CD4-positive, alpha-beta memory T cell (primary cell): ENCODE measurements at places on chromosomes 3 and 15.

GRCh38 chr3:41148478-41148877 is 50.8 kb upstream of the CTNNB1 start:
- H3K4me3 ChIP-seq, result no peak overlapping the region
- H3K27ac ChIP-seq, result no peak overlapping the region
- H3K27me3 ChIP-seq, result no peaks in the 10 kb centered on the region

- H3K27ac ChIP-seq, result no peak overlapping the region
- no peak for DNase-seq
- H3K4me1 ChIP-seq, result no peaks in the 10 kb centered on the region
- H3K36me3 ChIP-seq, result no peaks in the 10 kb centered on the region
- H3K4me3 ChIP-seq, result no peak overlapping the region
Observed at GRCh38 chr3:113409676-113410075, 31.6 kb downstream of the CFAP44 start.

DNA sequence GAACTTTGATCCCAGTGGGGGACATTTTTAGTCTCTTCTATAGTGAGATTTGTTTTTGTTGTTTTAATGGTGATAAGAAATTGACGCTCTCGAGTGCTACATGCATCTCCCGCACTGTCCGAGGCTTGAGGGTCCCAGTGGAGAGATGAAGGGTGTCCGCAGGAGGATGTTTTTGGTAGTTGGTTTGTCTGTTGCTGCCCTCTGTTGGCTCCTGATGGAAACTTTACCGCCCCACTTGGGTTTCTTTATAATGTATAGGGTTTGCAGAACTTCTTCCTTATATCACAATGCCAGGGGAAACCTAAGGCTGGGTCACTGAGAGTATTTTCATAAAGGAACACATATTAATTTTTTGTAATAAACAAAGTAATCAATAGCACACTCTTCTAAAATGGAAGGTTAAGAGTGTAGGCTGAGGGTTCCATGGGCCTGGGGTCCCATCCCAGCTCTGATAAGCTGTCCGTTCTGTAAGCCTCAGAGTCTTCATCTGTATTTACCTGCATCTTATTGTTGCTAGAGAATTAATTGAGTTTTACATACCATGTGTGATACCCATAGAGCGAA is 185.3 kb upstream of the FEZF2 start:
- H3K27ac ChIP-seq, result no peak overlapping the region
- no peak overlapping the region for H3K4me3 ChIP-seq
- H3K27me3 ChIP-seq, result no peaks in the 10 kb centered on the region
- DNase-seq, result no peak

GRCh38 chr3:7875925-7876324 is 625.7 kb upstream of the LMCD1 start:
- H3K36me3 ChIP-seq, result no peaks in the 10 kb centered on the region
- no peak overlapping the region for H3K27ac ChIP-seq
- DNase-seq, result no peak
- no peaks in the 10 kb centered on the region for H3K27me3 ChIP-seq

DNA sequence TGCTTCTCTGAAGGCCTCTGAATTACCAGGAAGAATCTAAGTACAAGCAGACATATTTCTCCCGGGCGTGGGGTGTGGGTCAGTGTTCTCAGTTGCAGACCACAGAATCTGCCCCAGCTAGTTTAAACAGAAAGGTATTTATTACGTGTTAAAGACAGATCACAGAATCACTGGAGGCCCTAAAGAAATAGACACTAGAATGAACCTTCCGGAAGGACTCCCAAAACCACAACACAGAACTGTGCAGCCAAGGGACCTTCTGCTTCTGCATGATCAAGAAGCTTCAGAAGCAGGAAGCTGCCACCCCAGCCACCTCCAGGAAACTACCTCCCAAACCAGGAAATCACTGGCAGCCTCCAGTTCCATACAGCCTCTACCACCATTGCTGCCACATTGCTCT is 32.7 kb upstream of the ZFAND6 start:
- no peaks in the 10 kb centered on the region for H3K36me3 ChIP-seq
- H3K27me3 ChIP-seq, result no peaks in the 10 kb centered on the region
- H3K4me3 ChIP-seq, result no peak overlapping the region
- no peak overlapping the region for H3K27ac ChIP-seq
- H3K4me1 ChIP-seq, result peaks cover 15% of the 10 kb centered on the region

DNA sequence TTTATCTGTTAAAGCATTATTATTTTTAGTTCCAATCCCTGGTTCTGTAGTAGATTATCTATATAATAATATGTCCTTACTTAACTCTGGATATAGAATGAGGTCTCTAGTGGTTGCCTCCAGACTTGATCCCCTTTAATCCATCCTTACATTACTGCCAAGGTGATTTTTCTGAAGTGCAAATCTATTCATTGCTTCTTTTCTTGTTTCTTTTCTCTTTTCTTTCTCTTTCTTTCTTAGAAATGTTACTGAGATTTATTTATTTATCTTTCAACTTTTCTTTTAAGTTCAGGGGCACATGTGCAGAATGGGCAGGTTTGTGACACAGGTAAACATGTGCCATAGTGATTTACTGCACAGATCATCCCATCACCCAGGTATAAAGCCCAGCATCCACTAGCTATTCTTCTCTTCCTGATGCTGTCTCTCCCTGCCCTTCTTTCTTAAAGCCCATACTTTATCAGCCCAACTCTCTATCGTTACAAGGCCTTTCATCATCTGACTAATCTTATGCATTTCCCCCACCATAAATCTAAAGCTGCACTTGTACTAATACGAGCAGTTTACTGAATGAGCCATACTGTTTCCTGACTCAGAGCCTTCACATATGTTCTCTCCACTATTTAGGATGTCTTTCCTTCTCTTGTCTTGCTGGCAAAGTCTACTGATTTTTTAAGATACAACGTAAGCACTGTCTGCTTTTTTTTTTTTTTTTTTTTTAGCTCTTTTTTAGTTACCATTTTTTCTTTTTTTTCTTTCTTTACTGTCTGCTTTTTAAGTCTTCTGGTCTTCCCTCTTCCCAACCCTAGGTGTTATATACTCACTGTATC is 4.6 kb downstream of the GLCE start:
- H3K27ac ChIP-seq, result no peak overlapping the region
- peaks cover 8% of the 10 kb centered on the region for H3K4me1 ChIP-seq
- H3K36me3 ChIP-seq, result no peaks in the 10 kb centered on the region

DNA sequence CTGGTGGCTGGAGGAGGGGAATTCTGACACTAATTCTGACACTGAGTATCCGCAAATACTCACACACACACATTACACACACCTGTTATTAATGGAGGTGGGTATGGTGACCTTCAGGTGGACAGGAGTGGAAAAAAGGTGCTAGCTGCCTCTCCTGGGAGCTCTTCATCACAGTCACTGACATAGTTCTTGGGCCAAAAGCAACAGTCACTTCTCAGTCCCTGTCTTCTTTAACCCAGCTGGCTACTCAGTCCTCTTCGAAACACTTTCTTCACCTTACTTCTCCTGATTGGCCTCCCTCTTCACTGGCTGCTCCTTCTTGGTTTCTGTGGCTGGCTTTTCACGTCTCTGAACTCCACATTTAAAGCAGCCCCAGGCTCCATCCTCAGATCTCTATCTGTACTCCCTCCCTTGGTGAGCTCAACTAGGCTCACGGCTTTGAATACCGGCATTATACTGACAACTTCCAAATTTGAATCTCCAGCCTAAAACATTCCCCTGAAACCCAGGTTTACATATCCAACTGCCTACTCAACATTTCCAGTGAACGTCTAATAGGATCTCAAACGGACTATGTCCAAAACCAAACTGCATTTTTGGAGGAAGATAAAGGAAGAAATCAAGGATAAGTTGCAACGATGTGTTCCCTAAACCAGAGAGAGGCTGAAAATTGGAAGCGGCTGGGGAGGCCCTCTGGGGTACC is 53.2 kb upstream of the HEG1 start:
- H3K36me3 ChIP-seq, result no peaks in the 10 kb centered on the region
- H3K27me3 ChIP-seq, result no peaks in the 10 kb centered on the region
- DNase-seq, result no peak
- no peaks in the 10 kb centered on the region for H3K4me1 ChIP-seq

DNA sequence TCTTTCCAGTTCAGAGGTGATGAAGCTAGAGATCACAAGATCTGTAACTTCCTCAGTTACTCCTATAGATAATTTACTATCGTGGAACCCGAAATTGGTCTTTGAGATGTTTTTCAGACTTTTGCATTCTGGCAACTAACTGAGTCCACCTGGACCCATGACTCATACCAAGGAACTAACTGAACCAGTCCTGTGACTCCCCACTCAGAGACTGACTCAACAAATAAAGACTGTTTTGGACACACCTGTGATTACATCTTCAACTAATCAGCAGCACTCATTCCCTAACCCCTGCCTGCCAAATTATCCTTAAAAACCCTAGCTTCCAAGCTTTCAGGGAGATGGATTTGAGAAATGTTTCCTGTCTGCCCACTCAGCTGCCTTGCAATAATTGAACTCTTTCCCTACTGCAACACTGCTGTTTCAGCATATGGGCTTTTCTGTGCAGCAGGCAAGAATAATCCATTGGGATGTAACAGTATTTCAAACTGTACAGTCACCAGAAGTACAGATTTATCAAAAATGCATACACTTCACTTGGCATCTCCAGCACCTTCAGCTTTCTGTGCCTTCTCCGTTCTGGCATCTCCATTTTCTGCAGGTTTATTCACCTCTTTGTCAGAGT is 57.7 kb downstream of the GATM start:
- no peaks in the 10 kb centered on the region for H3K4me1 ChIP-seq
- no peaks in the 10 kb centered on the region for H3K27me3 ChIP-seq

DNA sequence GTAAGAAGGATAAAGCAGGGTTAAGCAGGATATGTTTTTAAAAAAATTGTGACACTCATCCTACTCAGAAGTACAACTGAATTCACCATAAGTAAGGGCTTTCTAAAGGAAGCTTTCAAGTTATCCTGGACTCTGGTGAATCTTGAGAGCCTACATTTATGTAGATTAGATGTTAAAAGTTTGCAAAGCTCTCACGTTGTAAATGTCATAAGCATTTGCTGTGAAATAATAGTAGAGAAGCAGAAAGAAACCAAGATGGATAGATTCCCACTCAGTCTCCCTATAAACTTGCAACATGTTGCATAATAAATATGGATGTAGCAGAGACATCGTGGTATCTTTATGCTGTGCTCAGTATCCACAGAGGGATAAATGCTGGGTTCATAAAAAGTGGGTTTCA is 77.0 kb downstream of the LRRC3B start:
- H3K27me3 ChIP-seq, result no peaks in the 10 kb centered on the region
- no peak overlapping the region for H3K27ac ChIP-seq
- DNase-seq, result no peak
- no peaks in the 10 kb centered on the region for H3K4me1 ChIP-seq

DNA sequence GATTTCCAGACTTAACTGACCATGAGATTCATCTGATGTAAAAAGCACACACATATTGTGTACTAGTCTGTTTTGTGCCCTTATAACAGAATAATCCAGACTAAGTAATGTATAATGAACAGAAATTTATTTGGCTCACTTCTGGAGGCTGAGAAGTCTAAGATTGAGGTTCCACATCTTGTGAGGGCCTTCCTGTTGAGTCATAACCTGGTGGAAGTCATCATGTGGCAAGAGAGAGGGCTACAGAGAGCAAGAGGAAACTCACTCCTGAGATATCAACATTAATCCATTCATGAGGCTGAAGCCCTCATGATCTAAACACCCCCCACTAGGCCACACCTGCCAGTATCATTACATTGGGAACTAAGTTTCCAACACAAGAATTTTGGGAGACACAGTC is 977.6 kb downstream of the MCTP2 start:
- no peak for DNase-seq
- H3K4me1 ChIP-seq, result no peaks in the 10 kb centered on the region
- H3K27ac ChIP-seq, result no peak overlapping the region

GRCh38 chr3:150936693-150937092 is 31.5 kb upstream of the MINDY4B start:
- no peak for DNase-seq
- H3K36me3 ChIP-seq, result no peaks in the 10 kb centered on the region
- no peaks in the 10 kb centered on the region for H3K27me3 ChIP-seq
- H3K4me3 ChIP-seq, result no peak overlapping the region

DNA sequence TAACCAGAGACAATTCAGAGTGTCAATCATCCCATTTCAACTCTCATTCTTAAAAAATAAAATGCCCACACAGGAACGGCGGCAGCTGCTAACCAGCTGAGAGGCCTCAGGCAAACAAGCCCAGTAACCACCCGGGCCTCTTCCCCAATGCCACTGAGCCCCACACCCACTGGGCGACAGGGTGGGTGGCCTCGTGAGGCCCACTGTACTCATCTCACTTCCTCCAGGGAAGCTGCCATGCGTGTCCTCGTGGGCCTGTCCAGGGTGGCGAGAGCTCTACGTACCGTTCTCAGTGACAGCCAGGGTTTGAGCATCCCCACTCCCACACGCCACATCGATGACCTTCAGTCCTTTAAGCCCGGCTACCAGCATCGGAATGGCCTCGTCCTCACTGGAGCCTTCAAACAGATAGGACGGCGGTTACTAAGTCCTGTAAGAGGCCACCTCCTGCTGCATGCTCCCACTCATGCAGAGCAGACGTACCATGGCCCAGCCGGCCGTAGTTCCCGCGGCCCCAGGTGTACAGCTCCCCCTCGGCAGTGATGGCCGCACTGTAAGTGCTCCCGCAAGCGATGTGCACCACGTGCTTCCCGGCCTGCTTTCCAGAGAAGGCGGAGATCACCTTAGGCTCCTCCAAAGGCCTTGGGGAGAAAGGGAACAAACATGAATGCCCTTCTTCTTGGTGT is 56.5 kb downstream of the HERC2 start:
- no peak for DNase-seq
- no peak overlapping the region for H3K27ac ChIP-seq
- H3K27me3 ChIP-seq, result no peaks in the 10 kb centered on the region
- H3K4me1 ChIP-seq, result no peaks in the 10 kb centered on the region

GRCh38 chr3:16596352-16597032 is 8.7 kb downstream of the DAZL start:
- no peaks in the 10 kb centered on the region for H3K36me3 ChIP-seq
- H3K27ac ChIP-seq, result no peak overlapping the region
- peaks cover 10% of the 10 kb centered on the region for H3K4me1 ChIP-seq
- H3K27me3 ChIP-seq, result no peaks in the 10 kb centered on the region

- H3K27me3 ChIP-seq, result no peaks in the 10 kb centered on the region
- H3K27ac ChIP-seq, result no peak overlapping the region
Observed at GRCh38 chr3:179436517-179436916, 14.8 kb downstream of the GNB4 start.

DNA sequence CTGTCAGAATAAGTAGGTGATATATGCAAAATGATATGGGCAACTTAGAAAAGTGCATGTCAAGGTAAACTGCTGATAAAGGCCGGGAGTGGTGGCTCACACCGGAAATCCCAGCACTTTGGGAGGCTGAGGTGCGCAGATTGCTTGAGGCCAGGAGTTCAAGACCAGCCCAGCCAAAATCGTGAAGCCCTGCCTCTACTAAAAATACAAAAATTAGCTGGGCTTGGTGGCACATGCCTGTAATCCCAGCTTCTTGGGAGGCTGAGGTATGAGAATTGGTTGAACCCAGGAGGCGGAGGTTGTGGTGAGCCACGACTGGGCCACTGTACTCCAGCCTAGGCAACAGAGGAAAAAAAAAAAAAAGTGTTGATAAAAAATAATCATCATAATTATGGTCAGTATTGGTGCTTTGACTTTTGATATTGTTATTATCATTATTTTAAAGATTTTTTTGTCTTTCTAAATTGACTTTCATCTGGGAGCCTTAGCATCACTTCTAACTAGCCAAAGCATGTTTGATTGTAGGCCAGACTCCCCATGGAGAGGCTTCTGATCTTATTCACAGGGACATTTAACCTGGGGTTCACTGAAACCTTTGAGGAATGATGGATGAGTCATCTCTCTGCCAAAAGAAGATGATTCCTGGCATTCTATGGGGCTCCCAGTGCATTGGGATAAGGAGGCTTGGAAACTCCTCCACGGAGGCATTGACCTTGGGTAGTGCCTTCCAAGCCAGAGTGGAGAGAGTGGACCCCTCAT is 5.6 kb downstream of the ZBTB38 start:
- H3K4me3 ChIP-seq, result no peak overlapping the region
- DNase-seq, result no peak
- no peaks in the 10 kb centered on the region for H3K36me3 ChIP-seq
- H3K27me3 ChIP-seq, result no peaks in the 10 kb centered on the region
- peaks cover 29% of the 10 kb centered on the region for H3K4me1 ChIP-seq
- H3K27ac ChIP-seq, result no peak overlapping the region
